Hepatocyte (in vitro differentiated cells): ENCODE measurements at places on chromosomes 4 and X.

DNA sequence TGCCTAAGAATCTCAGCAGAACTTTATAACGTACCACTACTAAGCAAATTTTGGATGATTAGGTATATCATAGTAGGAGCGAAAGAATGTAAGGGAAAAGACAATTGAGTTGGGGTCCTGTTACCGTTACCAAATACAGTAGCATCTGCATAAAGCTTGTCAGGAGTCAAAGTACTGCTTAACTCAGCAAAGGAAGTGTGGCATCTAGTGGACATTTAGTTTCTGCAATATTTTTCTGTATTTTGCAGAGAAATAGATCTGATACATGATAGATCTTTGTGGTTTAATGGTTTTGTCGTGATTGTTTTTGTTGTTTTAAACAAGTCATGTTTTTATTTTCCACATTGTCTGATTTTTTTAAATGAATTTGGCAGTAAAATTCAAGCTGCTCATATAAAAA lies 81.0 kb upstream of the SMARCAD1 start:
- DNase-seq, result peak; percentile 16

DNA sequence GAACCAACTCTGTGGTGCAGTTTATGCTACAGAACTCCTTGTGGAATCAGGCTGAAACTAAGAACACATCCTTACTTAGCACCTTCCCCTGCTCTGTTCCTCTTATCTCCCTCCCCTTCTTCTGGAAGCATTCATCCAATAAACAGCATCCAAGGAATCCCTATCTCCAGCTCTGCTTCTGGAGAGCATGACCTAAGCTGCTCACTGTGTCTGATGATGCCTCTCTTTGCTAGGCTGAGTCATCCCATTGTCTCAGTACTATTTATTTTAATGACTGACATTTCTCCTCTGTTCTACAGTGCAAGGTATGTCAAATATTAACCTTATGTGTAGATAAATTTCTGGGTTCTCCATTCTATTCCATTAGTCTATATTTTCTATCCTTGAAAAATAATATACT lies 71.2 kb downstream of the BEND2 start:
- DNase-seq, result no peak

DNA sequence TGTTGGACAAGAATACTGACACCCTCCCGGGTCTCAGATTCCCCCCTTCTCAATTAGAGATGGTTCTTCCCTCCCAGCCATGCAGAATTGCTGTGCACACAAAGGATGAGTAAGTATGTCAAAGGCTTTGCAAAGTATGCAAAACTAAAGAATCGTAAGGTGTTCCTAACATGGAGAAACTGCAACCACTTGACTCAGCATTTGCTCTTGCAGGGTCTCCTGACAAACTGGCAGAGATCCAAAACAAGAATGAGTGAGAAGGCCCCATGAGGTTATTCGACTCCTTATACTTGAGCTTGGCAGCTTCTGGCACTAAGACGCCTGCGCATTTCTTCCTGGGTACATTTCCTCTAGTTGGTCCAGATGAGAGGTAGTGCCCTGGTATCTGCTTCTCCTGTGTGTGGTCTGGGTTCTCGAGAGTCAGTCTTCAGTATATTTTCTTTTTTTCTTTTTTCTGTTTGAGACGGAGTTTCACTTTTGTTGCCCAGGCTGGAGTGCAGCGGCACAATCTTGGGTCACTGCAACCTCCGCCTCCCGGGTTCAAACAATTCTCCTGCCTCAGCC lies 8.2 kb downstream of the FAM184B start:
- no peak for DNase-seq

- no peak for DNase-seq
Observed at GRCh38 chr4:4560642-4561041, 18.8 kb upstream of the STX18 start.

- DNase-seq, result peak; percentile 65
Observed at GRCh38 chrX:12901486-12901885, 4.9 kb upstream of the TLR8 start.

- no peak for DNase-seq
Observed at GRCh38 chr4:75909405-75909804, 7.2 kb upstream of the PPEF2 start.

DNA sequence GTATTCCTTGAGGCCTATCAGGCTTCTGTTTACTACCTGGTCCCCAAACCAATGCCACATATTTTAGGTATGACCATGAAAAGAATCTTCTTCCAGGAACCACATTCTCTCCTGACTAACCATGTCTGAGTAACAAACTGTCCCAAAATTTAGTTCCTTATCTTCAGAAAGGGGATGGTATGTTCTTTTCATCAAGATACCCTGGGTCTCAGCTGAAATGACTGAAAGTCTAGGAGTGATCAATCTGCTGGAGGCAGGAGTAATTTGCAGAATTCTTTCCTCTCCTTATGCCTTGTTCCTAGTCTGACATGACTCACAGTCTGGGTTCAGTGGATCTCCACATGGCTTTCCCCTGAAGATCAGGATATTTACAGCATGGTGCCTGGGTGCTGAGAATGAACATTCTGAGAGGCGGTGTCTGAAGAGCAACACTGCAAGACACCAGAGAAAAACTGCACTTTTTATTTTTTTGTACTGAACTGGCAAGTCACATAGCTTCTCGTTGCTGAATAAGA lies 665.5 kb downstream of the TLL1 start:
- DNase-seq, result no peak

GRCh38 chrX:17500145-17500579 lies 125.2 kb downstream of the NHS start:
- peak; percentile 44 for DNase-seq

DNA sequence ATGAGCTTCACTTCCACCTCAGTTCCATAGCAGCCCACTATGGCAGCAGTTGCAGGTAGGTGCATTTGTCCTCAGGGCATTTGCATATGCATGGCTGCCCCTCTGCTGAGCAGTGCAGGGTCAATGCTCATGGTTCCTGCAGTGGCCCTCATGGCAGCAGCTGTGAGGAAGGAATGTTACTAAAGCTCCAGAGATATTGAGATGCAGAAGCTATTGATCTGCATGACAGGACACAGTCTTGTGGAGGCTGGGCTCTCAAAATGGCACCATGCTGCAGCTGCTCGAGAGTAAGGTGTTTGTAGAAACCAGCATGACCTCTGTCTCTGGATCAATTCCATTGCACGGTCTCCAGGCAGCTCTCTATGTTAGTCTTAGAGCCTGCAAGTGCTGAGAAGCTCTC lies 179.2 kb upstream of the PCDH18 start:
- DNase-seq, result no peak

- DNase-seq, result no peak
Observed at GRCh38 chr4:181608181-181608580, 635.0 kb upstream of the TENM3 start.

GRCh38 chr4:8384397-8385060 lies 56.0 kb downstream of the ACOX3 start:
- DNase-seq, result no peak

- no peak for DNase-seq
Observed at GRCh38 chr4:113325876-113326615, 276.6 kb downstream of the ANK2 start.

GRCh38 chr4:92885632-92886031 lies 581.9 kb downstream of the GRID2 start:
- DNase-seq, result no peak

- DNase-seq, result no peak
Observed at GRCh38 chrX:12686331-12686730, 104.9 kb upstream of the PRPS2 start.

- DNase-seq, result no peak
Observed at GRCh38 chrX:23373129-23373804, 38.6 kb downstream of the PTCHD1 start.

- DNase-seq, result peak; percentile 56
Observed at GRCh38 chrX:112513154-112513553, 166.6 kb downstream of the LHFPL1 start.

GRCh38 chr4:169385376-169385775 lies 114.6 kb upstream of the SH3RF1 start:
- no peak for DNase-seq

DNA sequence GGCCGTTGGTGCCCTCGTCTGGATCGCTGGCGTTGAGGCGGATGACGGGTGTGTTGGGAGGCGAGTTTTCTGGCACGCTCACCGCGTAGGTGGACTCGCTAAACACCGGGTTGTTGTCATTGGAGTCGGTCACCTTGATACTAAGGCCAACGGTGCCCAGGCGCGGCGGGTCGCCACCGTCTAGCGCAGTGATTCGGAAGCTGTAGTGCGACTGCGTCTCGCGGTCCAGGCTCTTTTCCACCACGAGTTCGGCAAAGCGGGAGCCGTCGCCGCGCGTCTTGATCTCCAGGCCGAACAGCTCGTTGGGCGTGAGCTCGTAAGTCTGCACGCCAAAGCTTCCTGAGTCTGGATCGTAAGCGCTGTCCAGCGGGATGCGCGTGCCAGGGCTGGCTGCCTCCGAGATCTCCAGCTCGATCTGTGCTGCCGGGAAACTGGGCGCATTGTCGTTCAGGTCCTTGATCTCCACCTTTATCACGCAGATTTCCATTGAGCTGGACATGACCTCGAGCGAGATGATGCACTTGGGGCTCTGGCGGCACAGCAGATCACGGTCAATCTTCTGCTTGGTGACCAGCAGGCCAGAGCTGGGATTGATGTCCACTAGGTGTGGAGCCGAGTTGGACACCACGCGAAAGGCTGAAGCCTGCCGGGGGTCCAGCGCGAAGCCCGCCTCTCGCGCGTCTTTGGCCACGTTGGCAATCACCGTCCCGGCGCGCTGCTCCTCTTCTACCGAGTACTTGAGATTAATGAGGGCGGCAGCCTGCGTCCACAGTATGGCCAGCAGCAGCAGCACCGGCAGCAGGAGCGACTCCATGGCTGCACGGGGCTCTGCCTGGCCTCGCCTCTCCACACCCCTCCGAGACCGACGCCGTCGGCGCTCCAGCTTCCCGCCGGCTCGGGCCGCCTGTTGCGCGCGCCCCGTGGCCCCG lies 2.0 kb downstream of the PCDH19 start:
- DNase-seq, result no peak

DNA sequence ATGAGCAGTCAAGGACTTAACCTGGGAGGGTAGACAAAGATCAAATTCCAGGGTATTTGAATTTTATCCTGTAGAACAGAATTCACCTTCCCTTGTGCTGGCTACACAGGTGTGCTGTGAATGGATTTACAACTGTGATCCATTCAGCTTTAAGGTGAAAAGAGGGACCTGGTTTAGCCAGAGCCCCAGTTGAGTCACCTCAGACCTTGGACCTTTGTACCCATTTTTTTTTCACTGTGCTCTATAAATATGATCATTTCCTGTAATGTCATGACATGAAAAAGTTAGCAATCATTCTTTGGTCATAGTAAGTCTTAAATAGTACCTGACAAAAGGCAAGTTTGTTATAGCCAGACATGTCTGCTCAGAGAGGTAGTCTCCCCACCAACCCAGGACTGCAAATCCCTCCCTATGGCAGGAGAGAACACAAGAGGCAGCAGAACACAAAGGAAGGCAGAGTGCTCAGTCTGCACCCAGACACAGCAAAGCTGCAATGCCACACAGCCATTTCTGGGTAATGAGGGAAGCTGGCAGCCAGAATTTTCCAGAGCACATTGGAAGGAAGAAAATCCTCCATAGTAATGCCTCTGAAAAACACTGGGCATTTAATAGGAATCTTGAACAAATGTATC lies 77.9 kb downstream of the CXXC4 start:
- peak; percentile 47 for DNase-seq

GRCh38 chr4:111028795-111029194 lies 405.9 kb upstream of the PITX2 start:
- no peak for DNase-seq

GRCh38 chrX:121782544-121782943 lies 735.1 kb downstream of the GLUD2 start:
- DNase-seq, result no peak

DNA sequence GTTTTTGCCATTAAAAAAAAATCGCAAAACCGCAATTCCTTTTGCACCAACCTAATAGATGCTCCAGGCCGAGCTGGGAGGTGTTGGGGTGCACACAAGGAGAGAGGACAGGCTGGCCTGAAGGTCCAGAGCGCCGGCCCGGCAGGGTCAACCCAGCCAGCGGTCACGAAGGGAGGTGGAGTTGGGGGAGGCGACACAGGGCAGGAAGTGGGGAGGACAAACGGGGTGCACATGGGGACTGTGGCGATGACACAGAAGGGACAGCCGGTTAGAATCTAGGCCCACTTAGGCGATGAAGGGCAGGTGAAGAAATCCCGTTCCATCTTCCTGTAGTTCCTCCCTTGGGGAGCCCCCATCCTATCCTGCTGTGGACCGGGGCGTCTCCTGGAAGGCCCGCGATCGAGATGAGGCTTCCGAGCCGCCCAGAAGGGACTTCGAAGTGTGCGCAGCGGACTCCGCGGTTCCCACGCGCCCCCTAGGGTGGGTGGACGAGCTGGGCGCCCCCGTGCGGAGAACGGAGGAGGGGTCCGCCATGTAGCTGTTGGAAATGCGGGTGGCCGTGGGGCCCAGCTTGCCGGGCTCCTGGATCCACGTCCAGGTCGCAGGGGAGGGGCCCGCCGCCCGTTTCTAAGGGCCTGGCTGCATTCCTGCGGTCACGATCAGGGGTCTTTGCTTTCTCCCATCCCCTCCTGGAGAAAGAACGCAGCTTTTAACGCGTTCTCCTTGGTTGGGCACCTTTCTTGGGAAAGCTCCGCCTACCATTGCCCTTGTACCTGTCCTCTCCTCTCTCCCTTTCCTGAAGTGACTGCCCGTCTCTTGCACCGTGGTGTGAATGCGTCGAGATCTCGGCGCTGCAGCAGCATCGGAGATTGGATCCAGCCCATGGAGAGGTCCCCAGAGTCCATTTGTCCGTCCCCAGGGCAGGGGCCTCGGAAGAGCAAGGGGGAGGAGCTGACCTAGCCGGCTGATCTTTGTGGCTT lies 17.0 kb upstream of the HPF1 start:
- DNase-seq, result peak; percentile 8

DNA sequence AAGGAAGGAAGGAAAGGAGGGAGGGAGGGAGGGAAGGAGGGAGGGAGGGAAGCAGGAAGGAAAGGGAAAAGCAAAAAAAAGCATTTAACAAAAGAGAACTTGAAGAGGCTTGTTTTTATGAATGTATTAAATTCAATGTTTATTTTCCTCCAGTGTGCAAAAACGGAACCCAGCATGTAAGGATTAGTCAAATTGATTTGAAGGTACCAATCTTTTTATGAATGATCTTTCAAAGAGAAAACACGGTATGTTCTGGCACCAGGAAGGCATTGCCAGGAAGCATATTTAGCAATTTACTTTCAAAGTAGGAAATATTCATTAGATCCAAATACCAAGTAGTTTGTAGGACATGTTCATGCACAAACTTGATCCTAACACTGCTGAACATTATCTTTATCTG lies 453.6 kb downstream of the PDGFC start:
- no peak for DNase-seq

GRCh38 chr4:6489927-6490326 lies 17.5 kb upstream of the PPP2R2C start:
- DNase-seq, result no peak

GRCh38 chrX:22686138-22686541 lies 313.6 kb upstream of the DDX53 start:
- DNase-seq, result no peak

DNA sequence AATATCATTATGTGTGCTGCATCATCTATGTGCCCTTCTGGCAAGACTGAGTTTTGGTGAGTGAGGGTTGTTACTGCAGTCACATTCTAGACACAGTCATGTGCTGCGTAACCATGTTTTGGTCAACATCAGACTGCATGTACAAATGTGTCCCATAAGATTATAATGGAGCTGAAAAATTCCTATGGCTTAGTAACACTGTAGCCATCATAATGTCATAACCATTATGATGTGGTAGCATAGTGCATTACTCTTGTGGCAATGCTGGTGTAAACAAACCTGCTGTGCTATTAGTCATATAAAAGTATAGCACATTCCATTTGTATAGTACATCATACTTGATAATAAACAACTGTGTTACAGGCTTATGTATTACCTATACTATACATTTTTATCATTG lies 198.1 kb upstream of the NUDT6 start:
- DNase-seq, result no peak
